ENCODE measurements at places on chromosomes 11 and 22.

GRCh38 chr11:118689852-118690552 lies 10.6 kb upstream of the TREH start:
- peak; percentile 65 for DNase-seq

GRCh38 chr11:118705111-118705741 lies 25.8 kb upstream of the TREH start:
- no peak for DNase-seq

DNA sequence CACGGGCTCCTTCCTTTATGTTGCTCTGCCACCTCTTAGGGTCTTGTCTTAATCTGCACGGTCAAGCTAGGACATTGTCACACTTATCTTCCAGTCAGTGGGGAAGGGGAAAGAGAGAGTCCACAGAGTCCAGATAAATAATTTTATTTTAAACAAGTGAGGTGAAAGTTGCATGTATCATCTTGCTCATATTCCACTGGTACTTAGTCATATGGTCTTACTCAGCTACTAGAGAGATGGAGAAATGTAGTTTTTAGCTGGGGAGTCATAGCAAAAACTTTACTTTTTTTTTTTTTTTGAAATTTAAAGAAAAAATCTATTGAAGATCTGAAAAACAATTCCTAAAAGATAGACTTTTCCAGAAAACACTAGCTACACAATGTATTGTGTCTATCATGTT lies 29.0 kb downstream of the PDE3B start:
- DNase-seq = no peak

DNA sequence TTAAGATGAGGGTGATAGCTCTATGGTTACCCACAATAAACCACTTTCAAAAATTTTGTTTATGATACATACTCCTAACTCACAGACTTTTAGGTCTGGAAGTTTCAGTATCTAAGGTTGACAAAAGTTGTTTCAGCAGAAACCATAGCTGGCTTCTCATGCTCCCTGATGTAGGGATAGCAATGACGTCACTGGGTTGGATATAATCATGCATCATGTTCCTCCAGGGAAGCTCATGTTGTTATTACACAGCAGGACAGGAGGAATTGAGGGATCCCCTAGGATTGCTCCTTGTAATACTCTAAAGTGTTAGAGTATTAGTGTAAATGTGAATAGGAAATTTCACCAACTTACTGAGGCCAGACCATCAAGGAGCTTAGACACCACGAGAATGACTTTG lies 23.6 kb downstream of the APOL3 start:
- DNase-seq = no peak

DNA sequence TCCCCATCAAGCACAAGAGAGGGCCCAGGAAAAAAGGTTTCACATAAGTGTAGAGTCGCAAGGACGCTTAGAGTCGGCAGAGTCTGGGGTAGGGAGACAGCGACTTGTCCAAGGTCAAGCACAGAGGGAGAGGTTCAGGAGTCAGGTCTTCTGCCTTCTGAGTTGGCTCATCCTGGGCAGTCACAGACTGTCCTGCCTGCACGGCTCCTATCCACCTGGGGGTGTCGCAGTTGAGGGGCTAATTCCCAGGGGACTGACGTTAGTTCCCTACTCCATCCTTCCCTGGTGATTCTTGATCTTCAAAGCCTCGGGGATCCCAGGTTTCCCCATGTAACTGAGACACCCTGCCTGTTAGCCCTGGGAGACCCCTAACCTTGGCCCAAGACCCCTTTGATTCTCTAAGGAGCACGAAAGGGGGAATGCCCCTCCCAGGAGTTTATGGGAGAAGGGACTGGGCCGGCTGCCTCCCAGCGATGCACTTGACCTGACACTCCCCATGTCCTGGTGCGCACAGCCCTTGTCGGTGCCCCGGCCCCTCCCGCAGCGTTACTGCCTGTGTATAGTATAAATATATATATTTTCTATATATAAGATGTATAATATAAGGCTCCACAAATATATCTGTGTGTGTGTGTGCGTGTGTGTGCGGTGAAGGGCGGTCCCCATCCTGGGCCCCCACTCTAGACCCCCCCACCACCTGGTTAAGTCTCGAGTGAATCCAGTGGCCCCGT lies 14.7 kb upstream of the TAB1 start:
- no peak for DNase-seq

DNA sequence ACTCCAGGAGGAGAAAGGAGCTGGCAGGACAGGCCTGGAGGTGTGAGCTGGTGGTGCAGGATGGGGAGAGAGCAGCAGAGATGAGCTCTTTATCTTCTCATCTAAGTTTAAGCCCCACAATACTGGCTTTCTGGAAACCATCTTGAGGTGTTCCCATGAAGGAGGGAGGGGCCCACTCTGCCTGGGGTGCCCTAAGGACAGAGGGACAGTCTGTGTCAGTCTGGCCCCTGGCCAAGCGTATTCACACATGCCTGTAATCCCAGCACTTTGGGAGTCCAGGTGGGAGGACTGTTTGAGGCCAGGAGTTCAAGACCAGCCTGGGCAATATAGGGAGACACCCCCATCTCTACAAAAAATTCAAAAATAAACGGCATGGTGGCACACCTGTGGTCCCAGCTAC lies 8.9 kb downstream of the SERHL2 start:
- no peak for DNase-seq

DNA sequence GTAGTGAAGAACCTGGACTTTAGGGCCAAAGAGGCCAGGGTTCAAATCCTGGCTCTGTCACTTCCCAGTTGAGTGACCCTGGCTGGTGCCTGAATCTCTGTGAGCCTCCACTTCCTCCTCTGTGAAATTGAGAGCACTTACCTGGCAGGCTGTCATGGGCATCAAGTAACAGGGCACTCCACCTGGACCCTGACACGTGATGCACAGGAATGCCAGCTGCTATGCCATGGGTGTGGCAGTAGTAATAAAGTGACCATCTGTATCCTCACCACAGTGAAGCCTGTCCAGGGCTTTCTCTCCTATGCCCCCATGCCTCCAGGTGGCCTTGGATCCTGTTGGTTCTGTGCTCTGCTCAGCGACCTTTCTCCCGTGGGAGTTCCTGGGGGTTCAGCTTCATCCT lies 29.8 kb upstream of the PPP6R3 start:
- DNase-seq = no peak

- no peak for DNase-seq
These were observed 10.2 kb upstream of the MS4A12 start for GRCh38 chr11:60482361-60482760.

- no peak for DNase-seq
These were observed 22.0 kb upstream of the CAT start for GRCh38 chr11:34416766-34417165.

GRCh38 chr11:34300926-34301295 lies 56.9 kb downstream of the ABTB2 start:
- no peak for DNase-seq

DNA sequence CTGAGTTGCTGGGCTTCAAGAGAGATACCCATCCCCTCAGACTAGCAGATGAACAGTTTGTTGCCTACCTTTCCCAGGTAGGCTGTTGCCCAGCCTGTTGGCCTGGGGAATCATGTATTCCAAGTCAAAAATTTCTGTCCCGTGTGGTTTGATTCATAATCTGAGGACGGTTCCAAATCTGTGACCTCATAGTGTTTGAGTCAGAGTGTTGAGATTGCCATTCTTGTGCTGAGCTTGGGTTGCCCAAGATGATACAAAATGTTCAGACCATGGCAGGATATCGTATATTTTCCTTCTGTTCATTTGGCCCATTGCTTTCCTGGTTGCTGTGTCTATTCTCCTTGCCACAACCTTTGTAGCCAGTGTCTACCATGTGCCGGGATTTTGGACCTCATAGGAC lies 64.3 kb downstream of the CYB5R2 start:
- no peak for DNase-seq

DNA sequence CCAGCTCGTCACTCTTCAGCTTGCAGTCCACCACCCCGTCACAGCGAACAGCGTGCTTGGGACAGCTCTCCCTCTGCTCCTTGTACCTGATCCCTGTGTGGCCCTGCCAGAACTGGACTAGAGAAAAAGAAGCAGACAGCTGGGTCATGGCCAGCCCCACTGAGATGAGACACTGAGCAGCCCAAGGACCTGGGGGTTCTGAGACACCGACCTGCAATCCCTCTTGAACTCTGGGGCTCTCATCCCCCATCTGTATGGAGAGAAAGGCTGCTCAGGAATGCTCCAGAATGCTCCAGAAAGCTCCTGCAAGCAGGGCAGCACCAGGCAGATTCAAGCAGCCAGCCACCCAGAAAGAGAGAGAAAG lies 14.8 kb downstream of the TMPRSS13 start:
- DNase-seq = no peak

GRCh38 chr22:31631436-31631835 lies 30.6 kb downstream of the PISD start:
- DNase-seq = no peak

GRCh38 chr11:17229481-17230152 lies 21.8 kb upstream of the PIK3C2A start:
- no peak for DNase-seq

DNA sequence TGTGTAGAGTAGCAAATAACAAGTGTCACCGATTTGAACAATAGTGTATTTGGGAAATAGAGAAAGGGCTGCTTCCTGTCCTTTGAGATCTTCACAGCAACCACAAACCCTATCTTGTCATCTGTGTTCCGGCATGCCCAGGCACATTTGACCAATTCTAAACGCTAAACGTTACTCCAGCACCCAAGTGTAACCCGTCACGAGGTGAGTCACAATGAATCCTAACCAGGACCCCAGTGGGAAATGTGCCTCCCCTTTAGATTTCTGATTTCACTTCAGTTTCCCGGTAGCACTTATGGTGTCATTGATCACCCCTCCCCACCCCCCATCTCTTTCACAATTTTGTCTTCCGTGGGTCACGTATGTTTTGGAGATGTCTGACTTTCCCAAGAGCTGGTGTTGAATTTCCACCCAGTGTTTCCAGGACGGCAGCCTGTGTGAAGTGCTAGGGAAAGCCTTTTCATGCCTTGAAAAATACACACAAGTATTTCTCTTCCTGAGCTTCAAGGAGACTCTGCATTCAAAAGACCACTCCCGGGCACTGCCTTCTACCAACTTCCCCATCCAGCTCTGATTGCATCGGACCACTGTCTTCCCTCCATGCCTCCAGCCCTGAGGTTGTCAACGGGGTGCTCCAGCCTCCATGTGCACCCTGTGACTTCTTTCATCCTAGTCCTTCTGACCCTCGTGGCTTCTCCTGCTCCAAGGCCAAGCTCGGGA lies 10.5 kb upstream of the C11orf24 start:
- peak; percentile 43 for DNase-seq

DNA sequence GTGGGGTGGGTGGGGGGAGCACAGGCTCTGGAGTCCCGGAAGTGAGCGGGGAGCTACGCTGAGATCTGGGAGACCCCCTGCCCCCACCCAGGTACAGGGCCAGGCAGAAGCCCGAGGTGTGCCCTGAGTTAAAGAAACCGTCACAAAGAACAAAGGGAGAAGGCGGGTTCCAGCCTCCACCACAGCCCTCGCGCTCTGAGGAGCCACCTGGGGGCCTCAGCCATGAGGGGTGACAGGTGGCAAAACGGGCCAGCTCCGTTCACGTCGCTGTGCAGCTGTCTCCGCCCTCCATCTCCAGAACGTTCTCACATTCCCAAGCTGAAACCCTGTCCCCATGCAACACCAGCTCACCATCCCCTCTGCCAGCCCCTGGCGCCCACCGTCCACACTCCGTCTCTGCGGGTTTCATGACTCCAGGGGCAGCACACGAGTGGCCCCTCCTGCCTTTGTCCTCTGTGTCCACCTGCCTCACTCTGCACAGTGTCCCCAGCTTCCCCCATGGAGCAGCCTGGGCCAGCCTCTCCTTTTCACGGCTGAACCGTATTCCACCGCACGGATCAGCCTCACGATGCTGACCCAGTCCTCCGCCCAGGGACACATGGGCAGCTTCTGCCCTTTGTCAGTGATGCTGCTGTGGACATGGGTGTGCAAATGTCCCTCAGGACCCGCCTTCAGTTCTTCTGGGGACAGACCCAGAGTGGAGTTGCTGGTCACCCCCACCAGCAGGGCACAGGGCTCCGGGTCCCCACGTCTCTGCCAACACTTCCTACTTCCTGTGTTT lies 1.7 kb upstream of the MUC5B start:
- DNase-seq = no peak

- no peak for DNase-seq
These were observed 45.6 kb upstream of the POLD3 start for GRCh38 chr11:74546752-74547151.

DNA sequence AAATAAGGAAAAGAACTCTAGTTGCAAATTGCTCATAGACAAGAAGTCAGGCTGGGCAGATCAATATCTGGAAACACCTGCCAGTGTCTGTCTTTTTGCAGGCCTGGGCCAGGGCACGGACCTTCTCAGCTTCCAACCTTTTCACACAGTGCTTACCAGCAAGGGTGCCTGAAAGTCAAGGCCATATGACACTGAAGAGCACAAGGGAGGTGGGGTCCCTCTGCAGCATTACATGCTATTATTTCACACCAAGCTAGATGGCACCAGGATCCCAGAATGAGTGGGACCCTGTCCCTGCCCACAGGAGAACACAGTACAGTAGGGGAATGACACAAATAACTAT lies 5.9 kb upstream of the PEX26 start:
- DNase-seq = no peak

GRCh38 chr11:17778956-17779860 lies 44.6 kb downstream of the KCNC1 start:
- DNase-seq = no peak

DNA sequence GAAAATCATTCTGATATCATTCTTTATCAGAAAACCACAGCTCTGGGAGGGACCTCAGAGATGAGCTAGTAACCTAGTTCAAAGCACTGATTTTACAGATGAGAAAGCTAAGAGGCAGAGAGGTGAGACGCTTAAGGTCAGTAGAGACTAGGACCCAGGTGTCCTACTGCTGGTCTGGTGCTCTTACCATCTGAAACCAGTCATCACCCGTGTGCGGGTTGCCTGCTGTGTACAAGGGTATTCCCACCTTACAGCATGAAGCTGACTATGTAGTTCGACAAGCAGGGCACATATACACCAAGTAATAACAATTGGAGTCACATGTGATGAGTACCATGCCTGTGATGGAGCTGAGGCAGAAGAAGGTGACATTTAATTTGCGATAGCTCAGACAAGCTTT lies 133.7 kb downstream of the ADAMTS15 start:
- DNase-seq = no peak

DNA sequence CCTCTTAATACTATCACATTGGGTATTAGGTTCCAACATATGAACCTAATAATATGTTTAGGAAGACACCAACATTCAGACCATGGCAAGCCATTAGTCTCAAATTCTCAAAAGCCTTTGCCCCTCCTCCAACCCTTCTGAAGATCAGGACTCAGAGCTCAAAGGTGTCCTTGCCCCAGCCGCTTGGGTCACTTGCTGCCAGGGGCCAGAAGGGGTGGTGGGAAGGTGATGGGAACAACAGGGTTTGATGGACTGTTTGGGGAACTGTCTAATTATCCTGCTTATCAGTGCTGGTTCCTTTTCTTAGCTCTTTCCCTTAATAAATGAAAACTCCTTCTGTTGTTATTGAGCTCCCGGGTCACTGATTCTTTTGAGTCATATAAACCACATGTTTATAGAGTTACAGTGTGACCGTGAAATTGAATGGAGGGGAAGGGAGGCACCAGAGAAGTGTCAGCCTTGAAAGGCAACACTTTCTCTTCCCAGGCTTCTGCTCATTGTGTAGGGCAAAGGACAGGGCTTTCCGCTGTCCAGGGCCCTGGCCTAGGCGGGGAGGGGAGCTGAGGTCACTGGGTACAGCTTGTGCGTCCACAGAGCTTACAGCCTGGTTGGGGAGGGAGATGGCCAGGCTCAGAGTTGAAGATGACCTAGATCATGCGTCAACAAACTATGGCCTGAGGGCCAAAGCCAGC lies 105.1 kb downstream of the FBXO7 start:
- no peak for DNase-seq

- DNase-seq = no peak
These were observed 562.5 kb downstream of the MN1 start for GRCh38 chr22:27238935-27239510.

Data from GM18507 (cell line).